ENCODE measurements at places on chromosomes 12 and 14.

- DNase-seq: no peak
These were observed 87.5 kb downstream of the SPTB start for GRCh38 chr14:64792231-64792630.

DNA sequence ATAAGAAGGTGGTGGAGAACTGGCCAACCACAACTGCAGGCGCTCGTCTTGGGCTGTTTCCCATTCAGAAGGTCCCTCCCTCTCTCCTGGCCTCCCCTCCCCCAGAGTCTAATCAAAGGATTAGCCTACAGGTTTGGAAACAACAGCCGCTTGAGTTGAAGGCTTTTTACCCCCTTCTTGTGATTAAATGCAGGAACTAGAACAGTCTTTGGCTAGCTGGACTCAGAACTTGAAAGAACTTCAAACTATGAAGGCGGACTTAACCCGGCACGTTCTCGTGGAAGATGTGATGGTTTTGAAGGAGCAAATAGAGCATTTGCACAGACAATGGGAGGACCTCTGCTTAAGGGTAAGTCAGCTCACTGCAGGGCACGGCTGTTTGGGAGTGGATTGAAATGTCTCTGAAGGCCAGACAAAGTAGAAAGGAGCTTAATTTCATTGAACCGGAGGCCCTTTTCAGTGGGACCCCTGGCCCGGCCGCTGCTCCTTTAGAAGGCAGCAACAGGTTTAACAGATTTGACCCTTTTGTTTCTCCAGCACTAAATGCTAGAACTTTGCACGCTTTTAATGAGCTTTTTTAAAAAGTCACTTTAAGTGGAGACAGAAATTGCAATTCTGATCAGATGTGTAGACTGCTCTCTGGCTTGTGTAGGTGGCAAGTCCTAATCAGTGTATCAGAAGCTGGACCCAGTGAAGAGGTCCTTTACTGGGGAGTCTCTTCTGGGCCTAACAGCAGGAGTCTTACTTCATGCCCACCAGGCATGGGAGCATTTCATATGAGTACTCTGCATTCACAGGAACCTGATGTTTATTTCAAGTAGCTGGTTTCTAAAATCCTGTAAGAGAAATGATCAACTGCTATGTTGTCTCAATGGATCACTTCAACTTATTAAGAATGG lies 107.7 kb downstream of the ESR2 start:
- no peak for DNase-seq

GRCh38 chr14:74333909-74334308 lies 14.4 kb upstream of the VRTN start:
- DNase-seq: no peak

- DNase-seq: no peak
These were observed 139.3 kb downstream of the BRMS1L start for GRCh38 chr14:35965400-35965799.

DNA sequence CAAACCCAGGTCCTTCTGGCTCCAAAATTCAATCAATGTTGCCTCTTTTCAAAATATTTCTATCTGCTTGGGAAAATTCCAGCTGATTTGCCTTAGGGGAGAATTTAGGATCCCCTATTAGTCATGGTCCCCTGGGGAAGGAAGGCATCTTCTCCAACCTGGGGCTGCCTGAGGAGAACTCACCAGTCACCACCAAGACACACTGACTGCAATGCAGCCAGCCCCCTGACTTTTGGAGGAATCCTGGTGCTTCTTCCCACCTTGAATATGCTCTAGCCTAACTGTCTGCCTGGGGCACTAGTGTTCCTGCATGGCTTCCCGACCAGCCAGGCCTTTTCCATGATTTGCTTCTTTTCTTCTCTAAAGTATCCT lies 71.8 kb upstream of the BCL2L14 start:
- no peak for DNase-seq

All from activated T-helper 9 cell treated with anti-CD3 and anti-CD28 coated beads, Interleukin-2, amount 50 U/mL, for 16 hours (primary cell).